ENCODE measurements at places on chromosomes 13 and 19. TPM values are rescaled to one million over a fixed set of nuclear protein-coding genes. Genes with fewer than 3 reads are reported as not detected.

CEACAM16 gene
- 0.14 TPM for total RNA-seq

PROSER3 gene
- 27.8 TPM for total RNA-seq

C19orf67 gene
- not detected for total RNA-seq

SLC25A30 gene
- 6.7 TPM for total RNA-seq

TARM1 gene
- total RNA-seq, result not detected

FLT1 gene
- total RNA-seq, result 0.02 TPM

RASL11A gene
- 4.4 TPM for total RNA-seq

PNKP gene
- total RNA-seq, result 39.7 TPM

PRRG2 gene
- 1.0 TPM for total RNA-seq

FSD1 gene
- total RNA-seq, result 8.4 TPM

ANGPTL8 gene
- not detected for total RNA-seq

OR7C1 gene
- not detected for total RNA-seq

TEX29 gene
- not detected for total RNA-seq

PSPN gene
- 0.92 TPM for total RNA-seq

PROZ gene
- total RNA-seq, result not detected

PTH2 gene
- not detected for total RNA-seq

SPIB gene
- 0.23 TPM for total RNA-seq

HSH2D gene
- not detected for total RNA-seq

ZNF135 gene
- total RNA-seq, result not detected

LAMP1 gene
- 75.2 TPM for total RNA-seq

S1PR2 gene
- total RNA-seq, result 1.2 TPM

ZNF534 gene
- not detected for total RNA-seq

LATS2 gene
- 6.5 TPM for total RNA-seq

SMIM44 gene
- total RNA-seq, result not detected

EBI3 gene
- 1.7 TPM for total RNA-seq

SHD gene
- not detected for total RNA-seq

GGACT gene
- total RNA-seq, result 4.9 TPM

CGB2 gene
- 0.54 TPM for total RNA-seq

GADD45GIP1 gene
- 54.2 TPM for total RNA-seq

ZNF490 gene
- 0.67 TPM for total RNA-seq
